ENCODE measurements at places on chromosomes 7 and 10. TPM values are rescaled to one million over a fixed set of nuclear protein-coding genes. Genes with fewer than 3 reads are reported as not detected.

DNA sequence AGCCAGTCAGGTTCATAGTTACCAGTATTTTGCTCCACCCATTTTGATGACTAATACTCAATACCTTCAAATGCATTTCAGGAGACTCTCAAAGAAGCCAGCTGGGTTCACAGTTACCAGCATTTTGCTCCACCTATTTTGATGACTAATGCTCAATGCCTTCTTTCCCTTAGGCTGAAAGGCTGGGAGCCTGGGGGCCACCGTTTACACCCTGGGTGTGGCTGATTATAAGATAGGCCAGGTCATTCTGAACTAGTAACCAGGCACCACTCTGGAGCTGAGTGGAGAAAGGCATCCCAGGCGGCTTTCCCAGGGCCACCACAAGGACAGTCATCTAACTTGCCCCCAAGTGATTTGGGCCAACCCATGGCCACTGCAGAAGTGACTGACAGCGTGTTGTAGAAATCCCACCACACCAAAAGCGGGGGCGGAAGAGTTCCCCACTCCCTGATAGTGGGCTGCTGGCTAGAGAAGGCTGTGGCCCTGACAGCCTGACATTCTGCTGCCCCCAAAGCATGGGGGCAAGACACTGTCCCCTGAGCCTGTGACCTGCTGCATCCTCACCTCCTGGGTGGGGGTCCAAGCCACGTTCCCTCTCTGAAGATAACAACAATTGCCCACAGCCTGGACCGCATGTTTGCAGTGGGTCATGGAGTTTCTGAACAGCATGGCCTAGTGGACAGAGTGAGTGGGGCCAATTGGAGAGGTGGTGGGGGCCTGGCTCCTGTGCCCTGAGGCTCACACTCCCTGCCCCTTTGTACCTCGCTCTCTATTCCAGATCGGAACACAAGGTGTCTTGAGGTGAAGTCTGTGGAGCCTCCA lies 23.0 kb upstream of the ZNF488 start:
- DNase-seq, result no peak

The CCDC3 gene
- total RNA-seq, result not detected

The ARMH3 gene
- total RNA-seq, result 9.3 TPM

DNA sequence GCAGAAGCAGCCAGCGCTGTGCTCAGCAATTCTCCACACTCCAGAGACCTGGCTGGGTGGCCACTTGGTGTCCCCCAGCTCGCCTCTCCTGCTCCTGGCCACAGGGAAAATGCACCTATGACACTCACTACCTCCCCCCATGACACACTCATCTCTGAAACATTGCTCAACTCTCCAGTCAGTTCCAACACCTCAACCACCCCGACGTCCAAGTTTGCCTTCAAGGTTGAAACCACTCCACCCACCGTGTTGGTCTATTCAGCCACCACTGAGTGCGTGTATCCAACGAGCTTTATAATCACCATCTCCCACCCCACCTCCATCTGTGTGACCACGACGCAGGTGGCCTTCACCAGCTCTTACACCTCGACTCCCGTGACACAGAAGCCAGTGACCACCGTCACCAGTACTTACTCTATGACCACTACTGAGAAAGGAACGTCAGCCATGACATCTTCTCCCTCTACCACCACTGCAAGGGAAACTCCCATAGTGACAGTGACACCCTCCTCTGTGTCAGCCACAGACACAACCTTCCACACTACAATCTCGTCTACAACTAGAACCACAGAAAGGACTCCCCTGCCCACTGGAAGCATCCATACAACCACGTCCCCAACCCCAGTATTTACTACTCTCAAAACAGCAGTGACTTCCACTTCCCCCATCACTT lies 2.7 kb downstream of the MUC3A start:
- DNase-seq, result no peak

The CYP2C9 gene
- not detected for total RNA-seq

The JCAD gene
- not detected for total RNA-seq

The FRMD4A gene
- 21.1 TPM for total RNA-seq
